ENCODE measurements at places on chromosomes 5 and 9.

DNA sequence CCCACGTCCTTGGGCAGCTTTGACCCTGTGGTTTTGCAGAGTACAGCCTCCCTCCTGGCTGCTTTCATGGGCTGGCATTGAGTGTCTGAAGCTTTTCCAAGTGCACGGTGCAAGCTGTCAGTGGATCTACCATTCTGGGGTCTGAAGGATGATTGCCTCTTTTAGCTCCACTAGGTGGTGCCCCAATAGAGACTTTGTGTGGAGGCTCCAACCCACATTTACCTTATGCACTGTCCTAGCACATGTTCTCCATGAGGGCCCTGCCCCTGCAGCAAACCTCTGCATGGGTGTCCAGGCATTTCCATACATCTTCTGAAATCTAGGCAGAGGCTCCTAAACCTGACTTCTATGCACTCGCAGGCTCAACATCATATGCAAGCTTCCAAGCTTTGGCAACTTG is 644.2 kb upstream of the CDH9 start:
- no peak for DNase-seq

- DNase-seq: no peak
Observed at GRCh38 chr5:34833976-34834793, 4.8 kb upstream of the TTC23L start.

GRCh38 chr5:1764606-1764960 is 35.1 kb downstream of the MRPL36 start:
- no peak for DNase-seq

DNA sequence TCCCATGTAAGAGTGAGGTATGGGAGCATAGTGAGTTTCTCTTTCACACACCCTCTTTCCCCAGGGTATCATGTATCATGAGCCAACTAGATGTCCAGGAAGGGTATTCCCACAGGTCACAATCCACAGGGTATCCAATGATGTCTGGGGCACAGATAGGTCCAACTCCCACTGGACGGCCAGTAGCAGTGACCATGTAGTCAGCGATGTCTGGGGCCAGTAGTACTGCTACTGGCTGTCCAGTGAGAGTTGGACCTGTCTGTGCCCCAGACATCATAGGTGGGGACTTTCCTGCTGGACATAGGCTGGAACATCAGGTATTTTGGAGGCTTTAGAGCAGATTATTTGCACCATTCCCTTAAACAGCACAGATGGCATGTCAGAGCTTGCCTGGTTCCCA is 352.6 kb upstream of the SGCD start:
- no peak for DNase-seq

DNA sequence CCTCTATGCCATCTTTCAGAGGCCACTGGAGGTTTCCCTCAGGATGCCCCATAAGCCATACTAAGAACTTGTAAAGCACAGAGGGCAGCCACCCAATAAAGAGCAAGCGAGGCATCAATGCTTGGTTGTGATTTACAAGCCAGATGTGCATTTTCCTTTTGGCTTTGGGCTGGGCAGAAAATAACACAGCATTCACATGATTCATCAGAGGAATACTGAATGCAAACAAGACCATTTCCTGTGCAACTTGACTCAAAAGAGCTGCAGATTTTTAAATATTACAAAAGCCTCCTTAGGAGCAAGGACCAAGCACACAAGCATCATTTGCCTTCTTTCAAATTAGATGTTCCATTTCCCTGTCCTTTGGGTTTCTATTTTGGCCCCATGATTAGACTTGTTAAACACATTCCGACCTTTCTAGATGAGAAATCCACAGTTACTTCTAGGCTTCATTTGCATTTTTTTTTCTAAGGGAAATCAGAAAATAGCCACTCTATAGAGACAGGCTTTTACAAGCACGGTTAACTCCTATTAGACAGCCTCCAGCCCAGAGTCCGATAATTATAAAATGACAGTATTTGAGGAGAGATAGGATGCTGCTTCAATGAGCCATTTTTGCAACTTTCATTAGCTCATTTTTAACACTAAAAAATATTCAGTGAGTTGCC is 207.8 kb downstream of the SEMA5A start:
- DNase-seq: no peak

DNA sequence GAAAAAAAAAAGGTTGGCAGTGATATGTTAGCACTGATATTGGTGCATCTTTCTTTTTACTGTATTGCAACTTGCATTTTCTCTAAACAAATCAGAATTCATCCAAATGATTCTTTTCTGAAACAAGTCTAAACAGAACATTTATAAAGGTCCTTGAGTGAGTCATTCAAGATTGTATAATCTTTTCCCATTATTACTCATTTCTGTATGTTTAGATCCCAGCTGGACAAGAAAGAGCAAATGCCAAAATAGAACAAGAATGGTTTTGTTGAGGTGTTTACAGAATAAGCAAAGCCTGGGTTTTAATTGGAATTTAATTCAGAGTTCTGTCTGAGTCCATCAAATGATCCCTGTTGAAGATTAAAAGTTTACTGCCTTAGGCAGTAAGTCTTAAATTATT is 112.3 kb downstream of the VCAN start:
- no peak for DNase-seq

DNA sequence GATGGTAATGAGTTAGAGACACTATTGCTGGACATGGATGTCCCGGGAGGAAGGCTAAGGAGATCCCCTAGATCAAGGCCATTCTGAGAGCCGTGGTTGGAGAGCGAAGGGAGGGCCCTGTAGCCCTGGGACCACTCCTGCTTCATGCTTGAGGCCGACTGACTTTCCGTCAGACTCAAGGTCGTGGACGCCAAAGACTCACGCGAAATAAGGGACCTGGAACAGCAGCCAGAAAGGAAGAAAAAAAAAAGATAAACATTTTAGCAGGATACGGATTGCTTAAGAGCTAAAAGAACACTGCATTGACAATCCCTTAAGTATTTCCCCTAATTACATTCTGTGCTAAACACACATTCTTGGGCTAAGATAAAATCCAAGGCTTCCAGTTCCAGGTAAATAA is 181.2 kb downstream of the GLIS3 start:
- DNase-seq: no peak

Data from stimulated activated CD8-positive, alpha-beta memory T cell treated with anti-CD3 and anti-CD28 coated beads, Interleukin-4, amount 100 ng/mL, for 48 hours (primary cell).